ENCODE measurements at places on chromosomes 16 and 17.

GRCh38 chr17:38874505-38875400 lies 4.9 kb downstream of the LASP1 start:
- no peak for DNase-seq

DNA sequence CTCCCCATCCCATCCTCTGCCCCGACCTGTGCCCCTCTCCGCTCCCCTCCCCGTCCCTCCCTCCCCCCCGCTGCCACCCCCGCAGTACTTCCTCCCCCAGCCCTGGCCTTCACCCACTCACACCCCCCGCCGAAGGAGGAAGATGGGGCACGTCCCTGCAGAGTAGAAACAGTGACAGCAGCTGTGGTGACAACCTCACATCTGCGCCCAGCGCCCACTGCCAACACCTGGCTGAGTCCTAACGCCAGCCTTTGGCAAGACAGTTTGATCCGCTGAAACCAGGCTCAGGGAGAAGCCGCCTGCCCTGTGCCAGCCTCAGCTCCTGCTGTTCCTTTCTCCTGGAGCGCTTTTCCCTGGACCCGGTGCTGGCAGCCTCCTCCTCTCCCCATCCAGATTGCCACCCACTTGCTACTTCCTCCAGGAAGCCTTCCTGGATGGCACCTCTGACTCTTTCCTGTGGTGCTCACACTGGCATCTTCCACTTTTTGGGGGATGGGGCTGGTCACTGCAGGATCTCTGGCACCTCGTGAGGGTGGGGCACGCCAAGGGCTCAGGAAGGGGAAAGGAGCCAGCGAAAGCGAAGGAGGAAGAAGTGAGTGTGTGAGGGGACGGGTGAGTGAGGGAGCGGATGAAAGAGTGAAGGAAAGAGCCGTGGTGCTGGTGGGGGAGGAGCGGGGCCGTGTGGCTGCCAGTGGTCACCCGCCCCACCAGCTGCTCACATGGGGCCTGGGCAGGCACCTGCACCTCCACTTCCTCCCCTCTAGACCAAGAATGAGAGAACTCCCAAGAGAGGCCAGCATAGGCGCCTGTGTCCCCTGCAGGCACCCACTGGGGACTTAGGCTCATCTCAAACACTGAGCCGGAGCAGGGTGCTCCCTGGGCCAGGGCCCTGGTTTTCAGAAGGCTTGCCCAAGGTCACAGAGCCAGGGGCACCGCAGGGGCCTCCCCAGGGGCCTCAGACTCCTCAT lies 27.0 kb downstream of the ZFPM1 start:
- no peak for DNase-seq

GRCh38 chr16:57759541-57760356 lies 24.2 kb downstream of the KATNB1 start:
- DNase-seq, result no peak

- DNase-seq, result no peak
These were observed 15.3 kb downstream of the SGSH start for GRCh38 chr17:80204626-80205468.

DNA sequence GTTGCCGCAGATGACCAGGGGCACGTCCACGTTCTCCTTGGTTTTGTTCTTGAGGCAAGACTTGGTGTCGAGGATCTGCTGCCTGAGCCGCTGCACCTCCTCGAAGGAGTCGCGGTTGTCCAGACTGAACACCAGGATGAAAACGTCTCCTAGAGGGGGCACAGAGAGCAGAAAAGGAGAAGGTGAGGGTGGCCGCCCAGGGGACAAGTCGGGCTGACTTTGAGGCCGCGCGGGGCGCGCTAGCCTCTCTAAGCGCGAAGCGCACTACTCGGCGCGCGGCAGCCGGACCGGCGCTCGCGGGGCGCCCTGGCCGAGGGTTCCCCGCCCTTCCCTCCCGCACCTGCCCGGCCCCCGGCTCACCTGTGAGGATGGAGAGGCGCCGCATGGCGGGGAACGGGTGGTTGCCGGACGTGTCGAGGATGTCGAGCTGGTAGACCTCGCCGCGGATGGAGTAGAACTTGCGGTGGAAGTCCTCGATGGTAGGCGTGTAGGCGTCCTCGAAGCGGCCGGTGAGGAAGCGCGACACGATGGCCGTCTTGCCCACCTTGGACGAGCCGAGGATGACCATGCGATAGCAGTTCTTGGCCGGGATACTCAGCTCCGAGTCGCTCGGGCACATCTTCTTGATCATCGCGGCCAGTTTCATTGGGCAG lies 533 bp downstream of the RASD1 start:
- DNase-seq, result no peak

DNA sequence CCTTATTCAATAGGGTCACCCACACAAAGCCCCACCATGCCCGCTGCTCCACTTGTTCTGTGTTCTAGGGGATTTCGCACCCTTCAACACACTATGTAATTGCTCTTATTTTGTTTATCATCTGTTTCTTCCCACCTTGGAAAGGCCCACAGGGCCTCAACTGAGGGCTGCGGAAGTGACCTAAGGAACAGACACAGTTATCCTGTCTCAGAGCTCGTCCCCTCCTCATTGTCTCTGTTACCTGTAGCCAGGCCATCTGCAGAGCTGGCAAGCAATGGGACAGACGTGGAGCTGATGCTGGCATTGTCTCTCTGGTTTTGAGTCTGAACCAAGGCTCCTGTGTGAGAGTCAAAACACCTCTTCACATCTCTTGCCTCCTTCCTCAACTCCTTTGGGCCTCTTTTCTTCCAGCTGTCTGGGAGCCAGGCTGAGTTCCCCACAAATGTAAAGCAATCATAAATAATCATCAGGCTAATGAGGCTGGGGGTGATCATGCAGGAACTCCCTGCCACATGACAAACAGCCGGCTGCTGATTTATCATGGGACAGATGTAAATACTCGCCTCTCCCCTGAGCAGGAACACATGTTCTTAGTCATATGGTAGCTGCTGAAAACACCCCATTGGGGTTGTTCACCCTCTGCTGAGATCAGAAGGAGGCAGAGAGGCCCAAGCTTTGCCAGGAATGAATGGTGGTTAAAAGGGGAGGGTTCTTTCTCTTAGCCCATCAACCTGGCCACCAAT lies 71.9 kb downstream of the AXIN2 start:
- DNase-seq, result no peak

GRCh38 chr16:49854188-49854795 lies 1.6 kb downstream of the ZNF423 start:
- DNase-seq, result no peak

GRCh38 chr17:79720705-79721292 lies 9.9 kb upstream of the ENPP7 start:
- DNase-seq, result no peak

DNA sequence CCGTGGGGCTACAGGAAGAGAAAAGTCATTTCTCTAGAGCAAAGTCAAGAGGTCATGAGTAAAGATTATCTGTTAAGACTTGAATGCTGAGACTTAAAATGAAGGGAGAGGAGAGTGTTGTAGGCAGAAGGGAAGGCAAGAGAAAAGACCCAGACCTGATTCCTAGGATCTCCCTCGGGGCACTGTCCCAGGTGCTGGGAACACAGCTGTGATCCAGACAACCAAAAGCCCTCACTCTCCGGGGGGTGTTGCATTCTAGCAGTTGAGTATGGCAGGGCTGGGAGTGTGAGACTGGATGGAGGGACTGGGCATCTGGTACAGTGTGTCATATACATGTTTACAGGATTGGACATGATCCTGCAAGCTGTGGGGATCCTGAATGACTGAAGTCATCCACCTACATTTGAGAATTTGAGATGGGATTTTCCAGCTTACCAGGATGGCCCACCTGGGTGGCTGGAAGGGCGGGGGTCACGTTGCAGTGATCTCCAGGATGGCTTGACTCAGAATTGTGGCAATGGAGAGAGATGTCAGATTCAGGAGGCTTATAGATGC lies 29.1 kb downstream of the ARSG start:
- DNase-seq, result no peak

- DNase-seq, result no peak
These were observed 177.5 kb downstream of the RBFOX3 start for GRCh38 chr17:79433379-79433778.

DNA sequence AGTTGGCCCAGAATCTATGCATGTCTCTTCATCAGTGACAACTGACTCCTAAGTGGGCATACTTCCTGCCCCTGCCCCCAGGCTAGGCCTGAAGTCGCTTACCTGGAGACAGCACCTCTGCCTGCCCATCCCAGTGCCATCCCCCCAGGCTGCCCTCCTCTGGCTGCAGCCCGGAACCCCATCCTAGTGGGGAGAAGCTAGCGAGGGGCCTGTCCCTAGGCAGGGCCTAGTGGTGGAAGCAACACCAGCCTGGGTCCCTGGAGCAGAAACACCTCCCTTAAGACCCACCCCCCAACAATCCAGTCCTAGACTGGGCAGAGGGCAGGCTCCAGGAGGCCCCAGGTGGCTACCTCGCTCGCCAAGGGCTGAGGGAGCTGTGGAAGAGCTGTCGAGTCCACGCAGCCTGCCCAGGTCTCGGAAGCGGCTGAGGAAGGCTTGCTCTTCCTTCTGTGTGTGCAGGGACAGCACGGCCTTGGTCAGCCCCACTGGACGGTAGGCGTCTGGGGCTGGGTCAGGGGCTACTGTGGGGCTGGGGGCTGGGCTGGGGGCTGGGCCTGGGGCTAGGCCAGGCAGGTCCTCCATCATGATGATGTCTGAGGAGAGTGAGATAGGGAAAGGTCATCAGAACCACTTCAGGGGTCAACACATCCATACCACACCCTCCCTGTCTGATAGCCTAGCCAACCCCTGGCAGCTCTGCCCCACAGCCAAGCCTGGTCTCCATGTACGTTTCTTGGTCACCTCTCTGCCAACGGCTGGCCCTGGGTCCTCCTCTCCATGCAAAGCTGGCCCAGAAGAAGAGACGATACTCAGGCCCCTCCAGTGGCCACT lies 7.6 kb downstream of the PER1 start:
- no peak for DNase-seq

GRCh38 chr17:68035131-68035522 lies 408 bp upstream of the KPNA2 start:
- DNase-seq, result no peak

DNA sequence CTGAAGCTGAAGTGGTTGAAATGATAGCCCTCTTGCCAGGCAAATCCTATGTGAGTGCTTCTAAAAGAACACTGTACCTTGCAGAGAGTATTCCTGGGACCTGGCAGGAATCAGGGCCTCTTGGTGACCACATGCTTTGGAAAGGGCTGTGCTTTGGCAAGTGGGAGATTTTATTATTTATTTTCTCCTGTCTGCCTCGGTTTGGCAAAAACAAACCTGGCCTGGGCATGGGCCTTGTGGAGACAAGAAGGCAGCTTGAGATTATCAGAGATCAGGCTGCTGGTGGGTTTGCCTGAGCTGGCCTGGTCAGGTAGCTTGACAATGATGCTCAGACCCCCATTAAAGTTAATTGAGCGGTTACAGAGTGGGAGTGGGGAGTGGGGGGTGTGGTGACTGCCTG lies 24.6 kb downstream of the ABCC1 start:
- DNase-seq, result no peak

GRCh38 chr17:56779898-56780777 lies 53.6 kb downstream of the C17orf67 start:
- no peak for DNase-seq

- DNase-seq, result no peak
These were observed 239.5 kb downstream of the C16orf95 start for GRCh38 chr16:87077750-87078127.

DNA sequence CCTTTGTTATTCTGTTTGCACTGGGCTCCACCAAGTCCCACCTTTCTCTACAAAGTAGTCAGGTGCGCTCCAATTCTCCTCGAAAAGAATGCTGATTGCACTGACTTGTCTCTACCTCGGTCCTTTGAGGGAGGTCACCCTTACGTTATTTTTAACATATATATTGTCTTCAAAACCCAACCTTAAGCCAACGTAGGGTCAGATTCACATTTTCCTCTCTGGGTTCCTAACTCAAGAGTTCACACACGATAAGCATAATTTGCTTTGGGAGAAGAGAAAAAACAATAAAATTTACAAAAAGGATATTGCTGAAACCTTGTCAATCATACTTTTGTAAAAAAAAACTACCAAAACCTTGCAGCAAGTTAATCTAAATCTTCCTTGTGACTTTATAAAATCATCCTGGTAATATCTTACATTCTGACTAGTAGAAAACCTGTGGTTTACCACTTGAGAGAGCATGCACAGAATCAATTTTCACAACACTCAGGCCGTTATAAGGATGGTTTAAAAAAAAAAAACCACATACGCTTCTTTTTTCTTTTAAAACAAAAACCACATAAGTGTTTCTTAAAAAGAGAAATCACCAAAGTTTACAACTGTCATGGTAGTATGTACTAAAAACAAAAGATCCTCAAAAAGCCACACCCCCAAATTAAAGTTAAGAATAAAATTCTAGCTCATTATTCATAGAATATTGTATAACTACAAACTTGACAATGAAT lies 72.2 kb upstream of the TRAP1 start:
- DNase-seq, result peak; percentile 64

GRCh38 chr17:7217113-7217987 lies 2.3 kb downstream of the DLG4 start:
- no peak for DNase-seq
